ENCODE measurements at places on chromosomes 2 and 18. TPM values are rescaled to one million over a fixed set of nuclear protein-coding genes. Genes with fewer than 3 reads are reported as not detected.
A peak's percentile ranks its signal among the peaks of the same experiment; 100 is the strongest.

OSBPL6 gene
- total RNA-seq: 10.8 TPM

DNA sequence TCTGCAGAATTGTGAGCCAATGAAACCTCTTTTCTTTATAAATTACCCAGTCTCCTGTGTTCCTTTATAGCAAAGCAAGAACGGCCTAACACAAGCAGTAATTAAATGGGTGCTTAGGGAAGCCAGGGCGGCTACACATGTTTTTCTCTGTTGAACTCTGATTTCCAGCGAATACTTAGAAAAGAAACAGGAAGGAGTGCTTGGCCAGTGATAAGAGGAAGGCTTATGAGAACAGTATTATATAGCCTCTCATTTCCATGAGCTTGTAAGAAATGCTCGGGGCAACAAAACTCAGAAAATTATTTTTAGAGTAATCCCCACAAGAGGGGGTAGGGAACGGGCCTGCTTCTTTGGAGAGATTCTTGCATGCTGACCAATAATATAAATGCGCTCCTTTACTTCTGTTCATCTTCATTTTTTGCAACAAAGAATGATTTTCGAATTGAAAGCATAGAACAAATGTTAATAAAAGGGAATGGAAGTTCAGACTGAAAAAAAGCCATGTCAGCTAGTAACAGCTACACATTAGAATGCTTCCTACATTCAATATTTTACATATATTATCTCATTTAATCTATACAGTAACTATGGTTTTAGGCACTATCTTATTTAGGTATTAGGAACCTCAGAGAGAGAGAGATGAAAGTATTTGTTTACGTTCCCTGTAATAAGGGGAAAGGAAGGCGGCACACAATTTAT, 49.7 kb upstream of the CCDC85A start:
- DNase-seq: no peak

DNA sequence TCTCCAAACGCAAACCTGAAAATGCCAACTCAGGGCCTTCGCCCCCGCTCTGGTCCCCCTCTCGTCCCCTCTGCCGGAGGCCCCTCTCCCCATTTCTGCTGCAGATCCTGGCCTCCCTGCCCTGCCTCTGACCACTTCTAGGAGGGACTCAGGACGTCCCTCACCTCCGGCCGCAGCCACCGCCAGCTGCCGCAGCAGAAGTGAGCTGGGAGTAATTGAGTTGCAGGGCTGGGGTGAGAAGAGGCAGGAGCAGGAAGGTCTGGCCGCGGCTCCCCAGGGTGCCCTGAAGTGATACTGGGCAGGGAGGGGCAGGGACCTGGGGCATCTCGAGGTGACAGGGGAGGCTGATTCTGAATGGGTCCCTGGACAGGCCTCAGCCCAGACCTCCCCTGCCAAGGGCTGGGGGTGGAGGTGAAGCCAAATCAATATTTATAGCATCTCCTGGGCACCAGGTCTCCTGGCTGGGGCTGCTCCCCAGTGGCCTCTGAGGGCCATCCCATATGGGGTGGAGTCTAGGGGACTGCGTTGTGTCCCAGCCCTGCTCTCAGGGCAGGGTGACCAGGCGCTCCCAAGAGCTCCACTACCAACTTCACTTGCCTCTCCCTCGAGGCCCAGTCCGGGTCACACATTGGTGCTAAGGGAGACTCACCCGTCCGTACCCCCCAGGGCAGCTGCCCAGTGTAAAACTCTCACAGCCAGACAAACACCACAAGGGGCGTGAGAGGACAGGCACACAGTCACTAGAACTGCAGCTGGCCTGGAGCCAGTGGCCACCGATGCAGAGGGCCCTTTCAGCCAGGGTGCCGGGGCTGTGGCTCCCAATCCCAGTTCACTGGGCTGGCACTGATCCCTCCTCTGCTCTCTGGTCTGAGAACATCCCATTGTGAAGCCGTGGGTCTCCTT, 33.0 kb downstream of the KCNIP3 start:
- no peak for DNase-seq

DNA sequence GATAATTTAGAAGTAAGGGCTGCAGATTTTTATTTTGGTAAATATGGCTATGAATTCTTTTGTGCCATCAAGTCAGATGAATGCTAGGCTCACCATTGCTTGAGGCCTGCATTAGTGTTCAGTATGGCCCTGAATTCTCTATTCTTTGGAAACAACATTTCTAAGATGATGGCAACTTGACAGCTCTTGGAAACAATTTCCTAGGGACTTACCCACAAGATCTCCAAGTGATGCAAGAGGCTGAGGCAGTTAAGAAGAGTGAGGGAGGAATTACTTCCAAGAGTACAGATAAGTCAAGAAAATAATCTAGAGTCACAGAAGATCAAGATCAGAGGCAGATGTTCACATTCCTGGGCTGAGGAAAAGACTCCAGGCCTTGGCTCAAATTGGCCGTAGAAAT, 129.1 kb downstream of the NRP2 start:
- no peak for DNase-seq

DNA sequence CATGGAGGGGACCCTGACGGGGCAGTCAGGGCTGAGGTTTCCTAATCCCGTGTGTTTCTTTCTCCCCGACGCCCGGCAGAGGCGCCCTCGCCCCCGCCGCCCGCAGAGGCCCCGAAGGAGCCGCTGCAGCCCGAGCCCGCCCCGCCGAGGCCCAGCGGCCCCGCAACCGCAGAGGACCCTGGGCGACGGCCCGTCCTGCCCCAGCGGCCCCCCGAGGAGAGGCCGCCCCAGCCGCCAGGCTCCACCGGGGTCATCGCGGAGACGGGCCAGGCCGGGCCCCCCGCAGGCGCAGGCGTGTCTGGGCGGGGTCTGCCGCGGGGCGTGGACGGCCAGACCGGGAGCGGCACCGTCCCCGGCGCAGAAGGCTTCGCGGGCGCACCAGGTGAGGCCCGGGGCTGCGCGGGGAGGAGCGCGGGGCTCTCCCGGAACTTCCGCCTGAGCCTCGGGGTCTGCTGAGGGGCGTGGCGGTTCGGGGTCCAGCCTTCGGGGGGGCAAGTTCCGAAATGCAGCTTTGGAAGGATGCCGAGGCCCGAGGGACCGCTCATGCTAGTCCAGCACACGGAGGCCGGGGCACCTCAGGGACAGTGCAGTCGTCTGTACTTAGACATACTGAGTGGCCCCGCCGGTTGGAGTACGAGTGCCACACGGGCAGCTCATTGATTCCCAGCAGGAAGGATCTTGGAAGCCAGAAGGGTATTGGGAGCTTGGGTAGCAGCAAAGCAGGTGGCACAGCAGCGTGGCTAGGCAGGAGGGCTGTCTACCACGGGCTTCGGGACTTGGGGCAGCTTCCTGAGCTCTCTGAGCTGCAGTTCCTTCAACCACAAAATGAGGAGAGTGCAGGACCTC, 60.1 kb downstream of the EMILIN2 start:
- peak; percentile 23 for DNase-seq

Data from neural crest cell (in vitro differentiated cells).